ENCODE measurements at places on chromosomes 3 and 15.
A peak's percentile ranks its signal among the peaks of the same experiment; 100 is the strongest.

GRCh38 chr15:73955326-73955725 is 29.1 kb downstream of the LOXL1 start:
- DNase-seq: no peak

GRCh38 chr3:138984816-138985215 is 21.3 kb downstream of the PRR23A start:
- DNase-seq: no peak

DNA sequence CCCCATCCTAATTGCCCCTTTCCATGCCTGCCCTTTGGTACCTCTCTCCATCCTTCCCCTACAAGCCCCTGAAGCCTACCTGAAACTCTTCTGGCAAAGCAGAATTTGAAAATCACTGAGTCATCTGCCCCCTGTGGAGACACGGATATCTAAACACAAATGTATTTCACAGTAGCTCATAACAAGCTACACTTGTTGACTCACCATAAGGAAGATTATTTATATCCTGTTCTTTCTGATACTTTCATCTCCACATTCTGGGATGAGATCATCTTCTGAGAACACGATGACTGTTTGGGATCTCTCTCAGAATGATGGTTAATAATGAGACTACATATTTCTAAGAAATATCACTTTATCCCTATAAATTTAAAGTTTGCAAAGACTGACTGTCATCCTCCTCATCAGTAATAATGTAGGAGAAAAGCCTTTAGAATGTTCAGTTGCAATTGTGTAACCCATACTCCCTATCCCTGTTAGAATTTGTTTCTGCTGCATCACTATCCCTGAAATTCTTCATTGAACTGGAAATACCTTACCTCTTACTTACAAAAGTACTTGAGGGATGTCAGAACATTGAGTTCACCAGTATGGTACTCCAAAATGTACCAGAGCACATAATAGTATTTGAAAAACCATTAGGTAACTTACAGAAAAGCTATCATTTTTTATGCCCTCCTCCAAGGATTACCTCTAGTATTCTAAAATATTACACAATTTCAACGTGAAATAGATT is 116.1 kb upstream of the IL12A start:
- no peak for DNase-seq

DNA sequence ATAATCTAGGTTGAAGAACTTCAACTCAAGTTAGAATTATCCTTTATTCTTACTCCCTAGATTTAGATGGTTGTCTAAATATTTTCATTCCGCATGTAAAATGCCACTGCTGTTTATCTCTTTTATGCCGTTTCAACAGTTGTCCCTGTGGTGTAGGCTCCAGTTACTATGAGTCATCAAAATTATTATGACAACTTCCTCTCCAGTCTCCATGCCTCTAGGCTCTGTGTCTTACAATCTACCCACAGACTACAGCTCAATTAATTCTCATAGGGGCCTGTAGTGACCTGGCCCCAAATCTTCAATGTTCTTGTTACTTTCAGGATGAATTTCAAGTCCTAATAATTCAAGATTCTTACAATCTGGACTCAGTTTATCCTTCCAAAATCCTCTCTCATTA is 105.8 kb upstream of the UNC13C start:
- DNase-seq: no peak

DNA sequence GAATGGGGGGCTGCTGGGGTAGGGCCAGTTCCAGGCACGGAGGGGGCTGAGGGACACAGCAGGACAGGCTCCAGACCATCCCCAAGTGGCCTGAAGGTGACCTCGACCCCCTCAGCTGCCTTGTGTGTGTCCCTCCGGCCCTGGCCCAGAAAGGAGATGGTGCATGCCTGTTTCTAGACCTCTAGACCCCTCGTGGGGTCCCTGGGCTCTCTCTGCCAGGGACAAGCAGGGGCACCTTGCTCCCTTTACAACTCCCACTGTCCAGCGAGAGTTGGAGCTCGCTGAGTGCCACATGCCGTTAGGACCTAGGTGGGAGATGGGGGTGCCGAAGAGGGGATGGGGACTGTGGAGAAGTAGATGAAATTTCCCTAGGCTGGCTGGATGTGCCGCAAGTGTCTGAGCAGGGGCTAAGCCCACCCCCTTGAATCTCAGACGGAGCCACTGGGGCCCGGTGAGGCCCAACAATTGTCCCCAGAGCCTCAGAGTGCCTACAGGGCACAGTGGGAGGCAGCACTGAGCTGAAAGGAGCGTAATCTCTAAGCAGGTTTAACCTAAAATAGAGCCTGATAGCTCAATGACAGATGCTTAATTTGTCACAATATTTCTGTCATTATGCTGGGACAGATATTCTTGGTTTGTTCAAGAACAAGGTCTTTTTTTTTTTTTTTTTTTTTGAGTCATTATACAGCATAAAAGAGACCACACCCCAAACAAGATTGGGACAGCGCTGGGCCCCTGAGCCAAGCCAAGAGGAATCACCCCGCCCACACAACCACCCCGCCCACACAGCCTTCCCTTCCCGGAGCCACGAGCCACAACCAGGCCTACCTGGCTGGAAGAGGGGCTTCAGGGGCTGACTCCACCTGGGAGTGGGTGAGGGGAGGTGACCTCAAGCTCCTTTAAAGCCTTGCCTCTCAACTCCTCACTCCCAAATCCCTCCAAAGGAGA is 23.6 kb upstream of the KLF13 start:
- no peak for DNase-seq

DNA sequence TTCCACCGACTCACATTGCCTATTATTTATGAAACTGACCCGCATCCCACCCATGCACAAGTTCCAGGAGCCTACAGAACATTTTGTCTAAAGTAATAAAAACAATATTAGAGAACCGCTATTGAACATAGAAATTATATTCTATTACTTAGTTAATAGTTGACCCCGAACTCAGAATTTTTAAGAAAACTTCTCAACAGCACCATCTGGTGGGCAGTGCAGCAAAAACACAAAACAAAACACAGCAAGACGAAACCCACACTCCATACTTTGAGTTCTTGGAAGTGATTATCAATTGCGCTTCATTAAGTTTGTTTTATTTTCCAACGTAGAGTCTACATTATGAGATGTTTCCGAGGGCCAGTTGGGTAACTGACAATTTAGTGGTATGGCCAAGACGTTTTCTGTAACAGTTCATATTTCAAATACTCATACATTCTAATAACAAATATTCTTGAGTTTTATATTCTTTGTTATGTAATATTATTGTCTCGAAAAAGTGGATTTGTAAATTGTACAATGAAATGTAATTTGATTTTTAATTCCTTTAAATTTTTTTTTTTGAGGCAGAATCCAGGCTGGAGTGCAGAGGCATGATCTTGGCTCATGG is 24.0 kb upstream of the C3orf70 start:
- peak; percentile 23 for DNase-seq

DNA sequence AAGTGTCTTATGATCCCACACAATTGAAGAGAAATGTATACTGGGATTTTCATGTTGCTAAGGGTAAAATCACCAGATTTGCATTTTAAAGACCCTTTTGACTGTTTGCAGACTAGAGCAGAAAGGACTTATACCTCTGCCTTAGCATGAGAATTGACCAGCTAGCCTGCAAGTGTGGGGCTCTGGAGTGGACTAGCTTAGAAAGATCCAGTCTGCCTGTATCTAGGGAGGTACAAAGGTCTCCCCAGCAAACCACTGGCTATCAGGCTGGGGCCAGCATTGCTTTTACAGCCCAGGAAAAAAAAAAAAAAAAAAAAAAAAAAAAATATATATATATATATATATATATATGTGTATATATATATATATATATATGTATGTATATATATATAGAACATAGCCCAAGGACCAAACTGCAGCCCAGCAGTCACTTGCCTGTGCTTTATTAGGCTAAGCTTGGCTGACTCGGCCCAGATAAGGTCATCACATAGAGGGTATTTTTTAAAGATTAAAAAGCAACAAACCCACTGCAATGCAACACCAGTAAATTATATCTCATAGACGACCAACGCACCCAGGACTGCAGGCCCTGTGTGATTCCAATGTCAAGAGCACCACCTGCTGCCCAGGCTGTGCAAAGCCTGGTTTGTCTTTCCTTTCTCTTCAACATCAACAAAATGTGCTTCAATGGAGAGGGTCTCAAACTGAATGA is 63.7 kb downstream of the DCLK3 start:
- peak; percentile 14 for DNase-seq

GRCh38 chr3:143118630-143119008 is 952 bp upstream of the CHST2 start:
- DNase-seq: no peak

DNA sequence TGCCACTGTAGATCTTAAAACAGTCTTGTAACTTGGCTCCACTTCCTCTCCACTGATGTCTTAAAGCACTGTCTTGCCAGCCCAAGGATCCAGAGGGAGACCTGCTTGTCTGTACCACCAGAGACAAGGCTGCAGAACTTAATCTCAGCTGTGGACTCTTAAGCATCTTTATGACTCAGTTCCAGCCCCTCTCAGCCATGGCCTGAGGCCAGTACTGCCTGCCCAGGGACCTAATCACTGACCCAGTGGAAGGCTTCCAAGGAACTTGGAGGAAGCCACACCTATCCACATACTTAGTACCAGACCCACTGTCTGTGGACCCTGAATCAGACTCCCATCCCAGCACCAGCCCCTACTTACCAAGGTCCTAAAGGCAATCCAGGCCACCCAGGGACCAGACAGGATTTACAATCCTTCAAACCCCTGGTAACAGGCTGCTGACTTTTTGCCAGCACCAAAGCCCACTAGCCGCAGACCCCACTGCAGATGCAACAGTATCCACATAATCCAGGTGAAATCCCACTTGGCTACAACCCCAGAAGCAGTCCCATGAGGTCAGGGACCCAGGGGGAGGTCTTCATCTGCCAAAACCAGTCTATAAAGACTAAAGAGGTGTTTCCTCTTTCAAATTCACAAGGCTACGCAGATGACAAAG is 41.9 kb upstream of the PRR20G start:
- DNase-seq: no peak

DNA sequence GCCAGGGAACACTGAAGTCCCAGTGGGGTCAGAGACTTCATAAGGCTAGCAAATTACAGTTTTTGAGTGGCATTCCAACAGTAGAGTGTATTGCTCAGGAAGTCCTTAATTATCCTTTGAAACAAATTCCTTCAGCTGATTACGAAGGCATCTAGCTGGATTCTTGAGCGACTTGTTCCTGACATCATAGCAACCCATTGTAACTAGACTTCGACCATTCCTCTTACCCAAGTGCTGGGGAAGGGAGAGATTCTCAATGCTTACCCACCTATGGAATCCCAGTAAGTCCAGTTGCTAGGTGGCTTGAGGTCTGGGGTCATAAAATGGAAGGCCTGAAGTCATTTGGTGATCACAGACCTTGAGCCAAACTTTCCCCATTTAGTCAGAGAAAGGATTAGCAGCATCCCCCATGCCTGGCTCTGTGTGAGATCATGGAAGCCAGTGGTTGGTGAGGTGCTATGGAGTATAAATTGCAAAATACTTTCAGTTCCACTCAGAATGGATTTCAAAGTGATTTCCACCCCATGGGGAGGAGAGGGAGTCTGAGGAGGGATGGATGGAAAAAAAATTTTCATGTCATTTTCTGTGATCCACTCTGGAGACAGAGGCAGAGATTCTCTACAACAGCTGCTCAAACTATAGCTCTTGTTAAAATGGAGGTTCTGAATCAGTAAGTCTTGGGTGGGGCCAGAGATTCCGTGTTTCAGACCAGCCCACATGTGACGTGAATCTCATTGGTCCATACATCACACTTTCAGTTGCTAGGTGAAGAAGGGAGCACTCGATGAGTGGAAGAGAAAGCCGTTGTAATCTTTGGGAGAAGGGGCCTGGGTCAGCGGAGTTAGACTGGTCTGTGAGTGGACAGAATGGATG is 45.7 kb downstream of the CD86 start:
- DNase-seq: no peak

GRCh38 chr3:144556392-144556791 is 584.8 kb downstream of the DIPK2A start:
- DNase-seq: no peak

- no peak for DNase-seq
These were observed 39.6 kb upstream of the LIPC start for GRCh38 chr15:58392141-58392540.

- no peak for DNase-seq
These were observed 26.2 kb upstream of the CLDN16 start for GRCh38 chr3:190361791-190362190.

GRCh38 chr15:74958908-74959585 is 2.5 kb upstream of the RPP25 start:
- no peak for DNase-seq

- DNase-seq: no peak
These were observed 119.1 kb downstream of the RASA2 start for GRCh38 chr3:141605883-141606282.

- no peak for DNase-seq
These were observed 64.2 kb downstream of the MYO5A start for GRCh38 chr15:52464478-52464877.

DNA sequence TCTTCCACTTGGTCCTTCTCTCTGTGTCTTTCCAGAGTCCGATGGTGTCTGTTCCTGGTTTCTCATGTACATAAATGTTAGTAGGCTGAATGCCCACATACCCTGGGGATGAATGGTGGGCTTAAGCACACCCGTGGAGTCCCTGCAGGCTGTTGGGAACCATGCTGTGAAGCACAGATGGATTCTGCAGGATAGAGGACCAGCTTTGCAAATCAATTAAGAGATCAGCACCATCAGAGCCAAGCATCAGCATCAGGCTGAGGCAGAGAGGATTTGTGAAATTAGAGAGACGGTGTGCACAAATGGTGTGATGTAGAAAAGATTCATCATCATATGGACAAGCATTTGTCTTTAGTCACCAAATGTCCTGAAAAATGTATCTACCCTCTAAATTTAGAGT is 127.1 kb downstream of the SV2B start:
- no peak for DNase-seq

DNA sequence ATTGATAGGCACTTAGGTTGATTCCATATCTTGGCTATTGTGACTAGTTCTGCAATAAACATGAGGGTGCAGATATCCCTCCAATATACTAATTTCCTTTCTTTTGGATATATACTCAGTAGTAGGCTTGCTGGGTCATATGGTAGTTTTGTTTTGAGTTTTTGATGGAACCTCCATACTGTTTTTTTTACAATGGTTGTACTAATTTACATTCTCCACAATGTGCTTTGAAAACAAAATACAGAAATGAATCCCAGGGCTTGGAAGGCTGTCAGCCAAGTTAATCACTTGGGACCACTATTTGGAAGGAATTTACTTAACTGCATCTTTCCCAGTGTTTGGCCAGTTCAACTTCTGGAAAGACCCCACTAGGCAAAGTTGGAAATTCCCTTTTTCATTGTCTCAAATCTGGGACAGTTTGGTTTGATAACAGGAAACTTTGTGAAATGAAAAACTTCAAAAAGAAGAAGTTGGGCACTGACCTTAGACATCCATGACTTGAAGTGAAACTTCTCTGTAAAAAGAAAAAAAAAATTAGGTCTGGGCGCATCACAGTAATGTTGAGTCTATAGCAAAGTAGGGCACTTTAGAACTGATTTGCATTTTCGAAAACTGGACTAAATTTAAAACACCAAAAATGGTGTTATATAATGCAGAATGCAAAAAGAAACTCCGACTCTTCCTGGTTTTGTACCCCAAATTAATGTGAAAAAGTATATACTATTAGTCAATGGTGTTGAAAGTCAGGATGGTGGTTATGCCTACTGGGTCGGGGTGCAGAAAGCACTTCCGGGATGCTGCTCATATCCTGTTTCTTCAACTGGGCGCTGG is 6.0 kb downstream of the CTSH start:
- DNase-seq: no peak
